ENCODE measurements at places on chromosomes 7 and 10.

GRCh38 chr7:39042670-39043069, 65.0 kb downstream of the POU6F2 start:
- peak; percentile 55 for DNase-seq

DNA sequence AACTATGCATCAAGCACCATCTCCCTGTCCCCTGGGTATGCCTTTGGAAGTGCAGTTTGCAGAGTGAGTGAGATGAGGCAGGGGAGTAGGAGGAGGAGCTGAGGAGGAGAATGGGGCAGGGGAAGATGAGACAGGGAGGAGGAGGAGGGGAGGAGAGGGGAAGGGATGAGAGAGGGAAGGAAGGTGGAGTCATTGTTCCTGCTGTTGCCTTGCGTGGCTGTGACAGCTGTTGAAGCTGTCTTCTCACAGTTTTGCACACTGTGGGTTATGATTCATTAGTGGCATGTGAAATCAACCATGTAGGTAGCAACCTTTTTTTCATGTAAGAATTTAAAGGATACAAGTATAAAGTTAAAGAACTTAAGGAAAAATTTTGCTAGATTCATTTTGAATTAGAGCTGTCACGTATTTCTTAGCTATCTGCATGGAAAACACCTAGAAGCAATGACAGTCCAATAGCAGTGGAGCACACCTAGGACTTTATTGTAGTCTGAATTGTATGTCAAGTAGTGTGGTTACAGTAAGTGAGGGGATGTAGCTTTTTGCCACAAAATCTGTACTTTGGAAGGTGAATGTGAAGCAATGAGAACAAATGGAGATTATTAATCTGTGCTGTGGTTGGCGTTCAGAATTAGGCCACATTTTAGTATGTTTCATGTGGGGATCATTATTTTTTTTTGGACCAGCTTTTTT, 21.7 kb downstream of the CCM2 start:
- DNase-seq = no peak

DNA sequence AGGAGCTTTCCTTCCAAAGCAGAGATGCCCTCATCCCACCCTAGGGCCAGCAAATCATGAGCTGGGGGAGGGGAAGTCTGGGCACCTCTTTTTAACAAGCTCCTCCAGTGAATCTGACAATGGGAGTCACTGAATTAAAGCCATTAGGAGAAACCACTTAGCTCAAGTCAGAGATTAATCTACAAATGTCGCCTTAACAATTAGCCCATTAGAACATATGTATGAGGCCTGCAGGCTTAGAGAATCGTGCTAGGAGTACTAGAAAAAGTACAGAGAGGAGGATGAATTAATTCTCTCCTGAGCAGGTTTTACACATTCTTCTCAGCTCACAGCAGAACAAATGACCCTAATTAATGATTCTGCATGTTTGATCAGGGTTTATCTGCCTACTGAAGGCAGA, 381.3 kb downstream of the KCNMA1 start:
- DNase-seq = no peak

DNA sequence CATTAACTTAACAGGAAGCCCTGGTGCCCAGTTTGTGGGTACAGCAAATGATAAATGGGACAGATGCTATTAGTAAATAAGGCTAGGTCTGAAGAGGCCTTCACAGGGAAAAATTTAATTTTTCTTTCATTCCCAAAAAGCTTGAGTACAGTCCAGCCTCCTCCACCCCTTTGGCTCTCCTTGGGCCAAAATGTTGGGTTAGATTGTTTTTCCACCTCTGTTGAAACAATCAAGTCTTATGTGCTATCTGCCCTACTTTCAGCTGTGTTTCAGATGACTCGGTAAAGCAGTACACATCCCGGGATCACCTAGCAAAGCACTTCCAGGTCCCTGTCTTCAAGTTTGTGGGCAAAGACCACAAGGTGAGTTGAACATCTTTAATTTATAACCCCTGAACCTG, 24.3 kb downstream of the PLA2G12B start:
- DNase-seq = no peak

GRCh38 chr10:50346942-50347341, 95.6 kb upstream of the ASAH2 start:
- no peak for DNase-seq

GRCh38 chr10:78706726-78707540, 361.8 kb upstream of the ZMIZ1 start:
- DNase-seq = no peak

GRCh38 chr10:62127975-62128374, 140.7 kb downstream of the RTKN2 start:
- no peak for DNase-seq

GRCh38 chr7:2592375-2592865, 33.6 kb downstream of the IQCE start:
- DNase-seq = no peak

DNA sequence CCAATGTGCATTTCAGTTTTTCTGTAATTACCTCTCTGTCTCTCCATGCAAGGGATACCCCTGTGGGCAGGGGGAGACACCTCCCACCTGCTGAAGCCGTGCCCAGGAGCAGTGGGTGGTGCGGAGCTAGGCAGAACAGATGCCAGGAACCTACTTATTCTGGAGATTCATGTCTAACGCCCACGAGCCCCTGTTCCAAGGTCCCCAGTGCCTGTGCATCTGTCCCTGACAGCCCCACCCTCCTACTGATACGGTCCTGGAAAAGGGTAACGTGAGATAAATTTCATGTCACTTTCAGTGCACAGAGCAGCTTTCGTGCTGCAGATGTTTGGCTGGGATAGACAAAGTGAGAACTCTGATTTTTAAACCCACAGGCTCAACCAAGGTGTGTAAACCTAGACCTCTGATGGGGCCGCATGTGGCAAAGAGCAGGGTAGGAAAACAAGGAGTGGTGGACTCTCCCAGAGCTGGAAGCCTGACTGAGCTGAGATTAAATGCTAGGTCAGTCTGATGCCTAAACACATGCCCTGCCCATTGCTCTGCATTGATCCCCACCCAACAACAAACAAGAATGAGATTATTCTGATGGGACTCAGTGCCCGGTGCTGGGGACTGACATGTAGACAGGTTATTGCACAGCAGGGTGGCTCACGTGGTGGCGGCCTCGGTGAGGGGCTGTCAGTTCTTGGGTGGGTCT, 123.6 kb upstream of the GDF10 start:
- no peak for DNase-seq

DNA sequence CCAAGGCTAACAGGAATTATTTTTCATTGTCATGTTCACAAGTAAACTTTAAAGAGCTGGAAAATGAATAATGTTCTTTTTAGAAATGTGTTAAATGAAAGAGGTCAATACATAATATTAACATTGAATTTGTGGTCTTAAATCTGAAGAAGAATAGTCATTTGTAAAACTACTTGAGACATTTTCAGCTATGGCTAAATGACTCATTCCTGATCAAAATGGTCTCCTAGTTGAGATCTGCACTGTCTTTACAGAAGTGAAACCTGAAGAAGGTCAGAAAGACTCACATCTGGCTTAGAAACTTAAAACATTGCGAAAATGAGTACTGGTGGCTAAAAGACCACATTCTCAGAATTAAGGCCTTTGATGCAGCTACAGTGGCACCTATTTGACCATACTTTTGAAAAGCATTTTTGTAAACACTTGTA, 5.9 kb downstream of the PIK3CG start:
- DNase-seq = no peak

GRCh38 chr10:110448682-110449418, 48.9 kb upstream of the DUSP5 start:
- DNase-seq = no peak
